ENCODE measurements at places on chromosomes 2 and 18. TPM values are rescaled to one million over a fixed set of nuclear protein-coding genes. Genes with fewer than 3 reads are reported as not detected.

Gene TMEM163
- 0.10 TPM for total RNA-seq

Gene MDH1B
- total RNA-seq: 1.2 TPM

Gene ZSWIM2
- not detected for total RNA-seq

Gene HJURP
- 50.4 TPM for total RNA-seq

Gene PLB1
- 1.9 TPM for total RNA-seq

Gene HRH4
- not detected for total RNA-seq
